ENCODE measurements at places on chromosomes 16 and 17. TPM values are rescaled to one million over a fixed set of nuclear protein-coding genes. Genes with fewer than 3 reads are reported as not detected.

HBM gene
- total RNA-seq, result not detected

GAST gene
- total RNA-seq, result not detected

CES5A gene
- not detected for total RNA-seq

CDRT15 gene
- total RNA-seq, result not detected

KRT12 gene
- total RNA-seq, result not detected

SSTR5 gene
- total RNA-seq, result not detected

ASB16 gene
- 0.58 TPM for total RNA-seq

PPP1R1B gene
- total RNA-seq, result not detected

DHODH gene
- total RNA-seq, result 14.9 TPM
